Stimulated activated CD8-positive, alpha-beta memory T cell treated with anti-CD3 and anti-CD28 coated beads, Interleukin-4, amount 100 ng/mL, for 24 hours (primary cell): ENCODE measurements at places on chromosomes 2 and 18.
A peak's percentile ranks its signal among the peaks of the same experiment; 100 is the strongest.

DNA sequence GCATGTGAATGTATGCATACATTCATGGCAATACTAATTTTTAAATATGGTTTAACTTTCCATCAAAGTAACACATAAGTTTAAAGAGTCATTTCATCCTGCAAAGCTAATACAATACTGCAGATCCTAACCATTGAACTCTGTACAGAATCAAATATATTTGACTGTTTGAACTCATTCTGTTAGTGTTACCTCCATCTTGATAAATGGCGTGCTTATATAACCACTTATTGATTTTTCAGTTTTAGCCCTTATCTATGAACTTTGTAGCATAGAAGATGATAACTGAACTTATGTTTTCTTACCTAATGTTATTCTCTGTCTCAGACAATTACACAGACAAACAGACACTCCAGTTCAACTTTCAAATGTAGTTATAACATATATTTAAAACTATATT lies 731.0 kb upstream of the LRATD1 start:
- DNase-seq: no peak

DNA sequence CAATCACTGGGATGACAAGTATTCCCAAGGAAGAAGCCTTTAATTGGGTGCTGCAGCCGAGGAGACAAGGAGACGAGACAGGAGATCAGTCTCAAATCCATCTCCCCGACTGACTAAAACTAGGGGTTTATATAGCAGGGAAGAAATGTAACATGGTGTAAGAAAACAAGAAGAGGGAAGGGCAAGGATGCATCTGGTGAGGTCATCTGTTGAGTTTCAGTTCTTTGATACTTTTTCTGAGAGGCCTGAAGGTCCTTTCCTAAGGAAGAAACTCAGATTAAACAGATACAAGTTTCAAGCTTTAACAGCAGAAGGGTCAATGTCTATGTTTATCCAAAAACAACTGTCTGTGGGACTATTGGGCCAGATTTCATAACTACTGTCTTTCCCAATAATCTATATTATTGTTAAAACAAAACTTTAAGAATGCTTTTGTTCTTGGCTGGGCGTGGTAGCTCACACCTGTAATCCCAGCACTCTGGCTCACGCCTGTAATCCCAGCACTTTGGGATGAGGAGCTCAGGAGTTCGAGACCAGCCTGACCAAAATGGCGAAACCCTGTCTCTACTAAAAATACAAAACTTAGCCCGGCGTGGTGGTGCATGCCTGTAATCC lies 2.5 kb upstream of the PDCL3 start:
- no peak for DNase-seq

GRCh38 chr18:76859474-76860339 lies 37.4 kb downstream of the ZNF236 start:
- no peak for DNase-seq

- no peak for DNase-seq
Observed at GRCh38 chr2:168587307-168587706, 131.2 kb downstream of the CERS6 start.

DNA sequence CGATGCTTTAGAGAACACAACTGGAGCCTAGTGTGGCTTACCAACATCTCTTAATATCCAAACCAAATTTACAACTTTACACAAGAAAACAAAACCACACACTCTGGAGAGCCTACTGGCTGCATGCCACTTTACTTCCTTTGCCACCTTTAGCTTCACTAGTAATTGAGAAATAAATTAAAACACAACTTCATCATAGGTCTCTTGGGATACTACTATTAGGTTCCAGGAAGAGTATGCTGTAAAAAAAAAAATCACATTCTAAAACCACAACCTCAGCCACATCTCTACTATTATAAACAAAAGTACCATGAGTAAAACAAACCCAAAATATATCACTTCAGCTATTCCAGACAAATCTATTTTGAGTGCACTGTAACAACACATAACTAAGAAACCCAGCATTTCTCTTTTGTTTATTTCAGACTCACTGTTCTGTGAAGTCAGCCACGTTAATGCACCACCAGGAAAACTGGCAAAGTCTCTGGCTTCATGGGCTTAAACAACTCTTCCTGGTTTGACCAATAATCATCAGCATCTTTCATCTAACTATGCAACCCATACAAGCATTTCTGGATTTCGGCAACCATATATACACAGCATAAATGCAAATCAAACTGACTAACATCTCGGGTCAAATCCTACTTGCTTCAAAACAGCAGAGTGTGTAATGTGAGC lies 59.1 kb downstream of the REV1 start:
- DNase-seq: no peak

GRCh38 chr2:158242280-158242679 lies 140.6 kb downstream of the UPP2 start:
- DNase-seq: no peak

- no peak for DNase-seq
Observed at GRCh38 chr2:64987001-64987955, 1.9 kb upstream of the SLC1A4 start.

DNA sequence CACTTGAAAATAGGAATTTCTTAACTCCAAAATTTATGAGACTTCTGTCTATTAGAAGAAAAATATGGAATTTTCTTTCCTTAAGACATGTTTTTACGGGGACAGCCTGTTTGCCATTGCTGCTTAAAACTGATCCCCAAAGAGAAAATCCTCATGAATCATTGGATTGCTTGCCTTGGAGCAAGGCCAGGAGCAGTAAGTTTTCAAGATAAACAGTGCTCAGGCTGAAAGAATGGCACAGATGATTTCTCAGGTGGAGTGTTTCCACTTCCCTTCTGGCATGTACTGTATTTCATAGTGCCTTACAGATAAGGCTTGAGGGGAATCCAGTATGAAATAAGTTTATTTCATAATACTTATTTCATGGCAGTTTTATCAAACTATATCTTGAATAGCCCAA lies 74.3 kb upstream of the MMADHC start:
- DNase-seq: no peak

DNA sequence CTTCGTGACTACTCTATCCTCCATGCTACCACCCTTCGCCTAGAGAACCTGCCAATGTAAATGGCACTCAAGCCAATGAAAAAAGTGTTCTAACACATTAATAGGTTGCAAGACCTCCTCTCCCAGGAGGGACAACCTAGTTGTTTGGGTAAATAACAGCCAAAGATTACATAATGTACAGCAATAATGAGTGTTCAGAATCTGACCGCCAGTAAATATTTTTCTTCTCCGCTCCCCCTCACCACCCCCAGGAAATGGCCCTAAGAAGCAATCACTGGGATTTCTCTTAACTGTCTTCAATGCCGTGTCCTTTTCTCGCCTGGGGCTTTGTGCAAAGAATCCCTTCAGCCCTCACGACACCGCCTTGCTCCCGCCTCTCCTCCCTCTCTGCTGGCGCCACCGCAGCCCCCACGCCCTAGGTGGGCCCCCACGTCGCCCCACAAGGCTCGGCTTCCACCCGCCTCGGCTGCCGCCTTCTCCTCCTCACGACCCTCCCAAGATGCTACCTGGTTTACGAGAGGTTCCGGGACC lies 458 bp downstream of the HYCC2 start:
- DNase-seq: no peak

DNA sequence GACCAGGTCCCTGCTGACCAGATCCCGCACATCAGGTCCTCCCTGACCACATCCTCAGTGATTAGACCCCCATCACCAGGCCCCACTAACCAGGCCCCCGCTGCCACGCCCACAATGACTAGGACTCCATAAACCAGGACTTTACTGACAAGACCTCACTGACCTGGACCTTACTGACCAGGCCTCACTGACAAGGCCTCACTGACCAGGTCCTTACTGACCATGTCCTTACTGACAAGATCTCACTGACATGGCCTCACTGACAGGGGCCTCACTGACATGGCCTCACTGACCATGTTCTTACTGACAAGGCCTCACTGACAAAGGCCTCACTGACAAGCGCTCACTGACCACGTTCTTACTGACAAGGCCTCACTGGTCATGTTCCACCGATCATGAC lies 107.9 kb upstream of the TEKT4 start:
- no peak for DNase-seq

DNA sequence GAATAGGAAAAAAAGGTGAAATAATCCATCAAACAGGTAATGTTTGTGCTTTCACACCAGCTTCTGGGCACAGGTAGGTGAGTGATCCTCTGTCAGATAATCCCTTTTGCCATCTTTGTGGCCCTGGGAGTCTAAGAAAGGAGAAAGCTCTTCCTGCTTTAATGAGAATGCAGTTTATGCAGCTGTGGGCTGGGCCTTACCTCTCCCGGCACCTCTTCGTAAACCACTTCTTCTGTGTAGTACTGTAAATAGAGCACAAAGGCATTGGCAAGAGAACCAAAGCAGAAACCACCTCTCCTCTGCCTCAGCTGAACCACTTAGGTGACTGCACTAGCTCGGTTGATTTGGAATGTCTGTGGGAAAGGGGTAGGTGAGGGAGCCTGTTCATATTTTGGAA lies 4.9 kb downstream of the NEB start:
- DNase-seq: no peak

GRCh38 chr18:10476338-10476791 lies 21.9 kb downstream of the APCDD1 start:
- no peak for DNase-seq

DNA sequence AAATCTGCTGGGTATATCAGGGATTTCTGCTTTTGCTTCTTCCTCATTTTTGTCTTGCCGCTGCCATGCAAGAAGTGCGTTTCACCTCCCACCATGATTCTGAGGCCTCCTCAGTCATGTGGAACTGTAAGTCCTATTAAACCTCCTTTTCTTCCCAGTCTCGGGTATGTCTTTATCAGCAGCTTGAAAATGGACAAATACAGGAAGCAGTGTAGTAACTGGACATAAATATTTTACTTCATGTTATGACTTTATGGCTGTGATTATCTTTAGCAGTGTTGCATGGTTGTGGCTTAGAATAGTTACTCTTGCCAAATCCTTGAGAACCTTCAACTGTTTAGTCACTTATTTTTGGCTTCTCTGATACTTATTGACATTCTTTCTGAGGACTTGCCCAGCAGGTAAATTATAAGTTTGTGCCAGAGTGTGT lies 66.2 kb upstream of the DLX2 start:
- no peak for DNase-seq

DNA sequence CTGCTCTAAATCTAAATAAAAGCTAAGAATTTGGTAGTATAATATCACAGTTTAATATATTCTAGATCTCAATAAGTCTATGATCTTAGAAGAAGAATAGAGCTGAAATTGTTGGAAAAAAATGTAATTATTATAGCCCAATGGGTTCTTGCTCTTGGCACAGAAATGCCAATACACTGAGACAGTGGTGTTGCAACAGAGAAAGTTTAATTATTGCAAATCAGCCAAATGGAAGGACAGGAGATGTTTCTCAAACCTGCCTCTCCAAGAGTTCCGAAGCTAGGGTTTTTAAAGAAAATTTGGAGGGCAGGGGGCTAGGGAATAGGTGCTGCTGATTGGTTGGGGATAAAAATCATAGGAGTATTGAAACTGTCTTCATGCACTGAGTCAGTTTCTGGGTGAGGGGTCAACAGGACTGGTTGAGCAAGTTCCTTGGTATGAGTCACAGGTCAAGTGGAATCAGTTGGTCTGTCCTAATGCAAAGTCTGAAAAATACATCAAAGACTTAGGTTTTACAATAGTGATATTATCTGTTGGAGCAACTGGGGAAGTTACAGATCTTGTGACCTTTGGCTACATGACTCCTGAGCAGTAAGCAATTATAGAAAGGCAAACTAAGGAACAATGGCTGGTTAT lies 228.6 kb downstream of the CD226 start:
- DNase-seq: no peak

GRCh38 chr2:161825429-161825828 lies 201.2 kb downstream of the SLC4A10 start:
- no peak for DNase-seq

DNA sequence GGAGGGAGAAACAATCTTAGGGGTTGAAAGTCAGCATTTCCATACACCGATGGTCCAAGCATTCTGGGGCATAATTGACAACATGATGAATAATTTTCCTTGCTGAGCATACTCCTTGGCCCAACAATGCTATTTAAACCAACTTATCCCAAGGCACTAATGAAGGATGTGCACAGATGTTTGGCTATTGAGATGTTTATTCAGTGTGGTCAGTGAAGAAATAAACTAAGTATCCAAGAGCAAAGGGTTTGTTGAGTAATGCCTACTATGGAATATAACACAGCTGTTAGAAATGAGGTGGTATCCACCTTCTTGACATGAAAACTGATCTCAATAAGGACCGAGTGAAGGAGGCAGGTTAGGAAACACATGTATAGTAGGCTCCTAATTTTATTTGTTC lies 53.9 kb upstream of the RAB6D start:
- DNase-seq: no peak

- no peak for DNase-seq
Observed at GRCh38 chr2:205769495-205769850, 87.2 kb downstream of the NRP2 start.

- no peak for DNase-seq
Observed at GRCh38 chr2:85846411-85846810, 42.4 kb downstream of the ST3GAL5 start.

- DNase-seq: no peak
Observed at GRCh38 chr2:98313492-98314250, 32.6 kb upstream of the CNGA3 start.

- DNase-seq: peak; percentile 35
Observed at GRCh38 chr2:179264368-179265081, at the start of gene SESTD1. Gene SESTD1 (minus strand): TSS chr2:179264832. CDS start chr2:179191841, 72,991 bp downstream.
